ENCODE measurements at places on chromosomes 4 and X.

DNA sequence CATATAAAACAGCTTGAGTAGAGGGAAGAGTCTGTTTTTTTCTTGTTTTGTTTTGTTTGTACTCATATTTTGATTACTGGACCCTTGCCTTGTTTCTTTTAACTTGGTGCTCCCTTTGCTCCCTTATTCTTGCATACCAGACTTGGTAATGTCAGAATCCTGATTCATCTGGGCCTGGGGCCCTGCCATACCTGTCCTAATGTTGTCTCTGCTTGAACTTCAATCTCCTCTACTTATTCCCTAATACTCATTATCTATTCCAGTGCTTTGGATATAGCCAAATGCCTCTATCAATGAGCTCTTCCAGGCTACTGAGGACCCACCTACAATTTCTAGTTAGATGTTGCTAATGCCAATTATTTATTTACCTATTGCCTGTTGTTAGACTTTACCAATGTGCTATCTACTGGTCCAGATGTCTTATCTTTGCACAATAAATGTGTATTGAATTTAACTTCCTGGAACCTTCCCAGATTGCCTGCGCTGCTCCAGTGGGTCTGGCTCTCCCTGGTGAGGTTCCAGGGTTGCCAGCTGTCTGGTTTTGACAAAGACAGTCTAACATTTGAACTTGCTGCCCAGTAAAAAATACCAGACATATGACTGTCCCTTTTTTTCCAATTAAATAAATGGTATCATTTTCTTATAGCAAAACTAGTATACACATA is 64.4 kb upstream of the ACSL4 start:
- DNase-seq = no peak

DNA sequence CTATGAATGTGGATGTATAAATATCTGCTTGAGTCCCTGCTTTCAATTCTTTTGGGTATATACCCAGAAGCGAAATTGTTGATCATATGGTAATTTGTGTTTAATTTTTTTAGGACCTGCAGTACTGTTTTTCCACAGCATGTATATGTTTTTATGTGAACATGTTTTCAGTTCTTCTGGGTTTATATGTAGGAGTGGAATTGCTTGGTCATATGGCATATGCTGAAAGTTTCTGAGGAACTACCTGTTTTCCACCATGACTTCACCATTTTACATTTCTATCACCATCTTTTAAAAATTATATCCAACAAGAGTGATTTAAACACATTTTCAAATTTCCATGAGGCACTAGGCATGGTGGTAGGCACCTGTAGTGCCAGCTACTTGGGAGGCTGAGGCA is 8.2 kb downstream of the PPAT start:
- no peak for DNase-seq

GRCh38 chr4:52106660-52107059 is 55.6 kb downstream of the SPATA18 start:
- DNase-seq = no peak

DNA sequence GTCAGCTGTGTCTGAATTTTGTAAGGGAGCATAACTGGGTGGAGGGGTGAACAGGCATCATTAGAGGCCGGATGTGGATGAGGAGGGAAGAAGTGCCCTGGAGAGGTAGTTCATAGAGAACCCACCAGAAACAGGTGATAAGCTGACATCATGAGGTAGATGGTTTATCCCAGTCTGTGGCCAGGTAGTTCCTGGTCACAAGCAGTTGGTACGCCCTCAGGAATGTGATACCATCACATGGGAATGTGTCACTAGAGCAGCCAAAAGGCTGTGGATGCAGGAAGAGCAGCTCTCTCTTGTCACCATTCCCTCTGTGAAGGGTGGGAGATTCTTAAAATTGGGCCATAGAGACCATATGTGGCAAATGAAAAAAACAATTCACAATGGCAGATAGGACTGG is 21.9 kb downstream of the MSN start:
- DNase-seq = no peak

- DNase-seq = no peak
Observed at GRCh38 chr4:146522869-146523205, 1.1 kb upstream of the SLC10A7 start.

DNA sequence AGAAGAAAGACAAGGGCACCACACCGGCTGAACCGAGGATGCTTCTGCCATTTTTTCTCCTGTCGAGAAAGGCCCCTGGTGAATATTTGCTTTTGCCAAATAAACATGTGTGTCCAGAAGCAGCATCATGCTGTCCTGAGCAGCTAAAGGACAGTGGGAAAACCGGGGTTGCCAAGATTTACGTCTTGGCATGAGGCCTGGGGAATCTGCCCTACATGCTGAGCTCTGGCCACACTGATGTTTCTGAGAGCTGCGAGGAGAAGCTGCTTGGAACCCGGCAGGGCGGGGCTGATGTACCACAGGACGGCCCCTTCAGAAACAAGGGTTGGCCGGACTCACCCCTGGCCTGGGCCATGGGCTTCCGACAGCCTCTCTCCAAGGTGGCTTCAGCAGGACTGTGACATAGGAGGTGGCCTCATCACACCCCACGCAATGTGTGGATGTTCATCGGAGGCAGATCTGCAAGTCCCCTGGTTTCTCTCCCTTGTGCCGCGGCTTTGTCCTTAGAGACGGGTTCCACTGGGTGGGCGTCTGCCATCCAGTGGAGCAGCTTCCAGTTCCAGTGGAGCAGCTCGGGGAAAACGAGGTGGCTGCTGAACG is 42.2 kb upstream of the SORCS2 start:
- no peak for DNase-seq

DNA sequence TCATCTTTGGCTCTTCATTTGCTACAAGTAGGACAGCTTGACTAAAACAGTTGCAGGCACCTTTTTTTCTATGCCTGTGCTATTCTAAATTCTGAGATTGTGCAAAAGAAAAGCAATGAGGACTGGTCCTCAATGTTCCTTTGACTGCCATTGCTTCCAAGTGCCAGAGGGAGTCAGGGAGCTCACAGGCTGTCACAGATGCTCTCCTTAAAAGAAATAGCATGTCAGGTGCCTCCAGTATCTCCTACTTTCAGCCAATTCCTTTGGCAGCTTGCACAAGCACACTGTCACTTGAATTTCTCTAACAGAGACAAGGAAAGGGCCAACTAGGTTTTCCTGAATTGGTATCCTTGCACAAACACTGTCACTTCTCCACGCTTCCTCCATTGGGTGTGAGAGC is 228.2 kb downstream of the ADGRA3 start:
- no peak for DNase-seq

DNA sequence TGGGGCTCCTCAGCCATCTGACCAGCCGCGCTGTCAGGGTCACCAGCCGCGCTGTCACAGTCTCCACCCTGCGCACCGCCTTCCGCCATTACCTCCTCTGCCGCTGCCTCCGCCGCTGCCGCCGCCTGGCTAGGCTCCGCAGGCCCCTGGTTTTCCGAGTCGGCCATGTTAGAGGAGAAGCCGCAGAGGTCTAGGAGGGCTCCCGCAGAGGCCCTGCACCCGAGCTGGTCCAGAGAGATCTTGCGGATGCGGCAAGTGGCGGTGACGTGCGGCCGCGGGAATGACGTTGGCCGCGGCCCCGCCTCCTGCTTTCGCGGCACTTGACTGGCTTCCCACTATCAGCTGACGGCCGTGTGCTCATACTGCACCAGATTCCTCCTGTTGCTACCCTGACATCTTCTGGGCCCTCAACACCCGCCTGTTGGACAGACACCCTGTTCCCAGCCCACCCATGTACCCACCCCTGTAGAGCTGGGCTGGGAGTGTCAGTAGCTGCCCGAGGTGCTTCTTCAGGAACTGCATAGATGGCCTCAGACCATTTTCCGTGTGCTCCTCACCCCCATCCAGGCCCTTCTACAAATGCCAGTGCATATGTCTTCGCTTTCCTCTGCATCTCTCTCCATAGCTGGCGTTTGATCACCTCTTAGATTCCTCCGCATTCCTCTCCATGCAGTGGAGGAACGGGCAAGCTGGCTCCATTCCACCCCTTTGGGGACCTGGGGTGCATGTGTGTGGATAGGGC is at the start of gene NAP1L5:
TSS of gene NAP1L5 (minus strand) at position 242 of the 742 bp plus-strand sequence. CDS start at position 167, 75 bp downstream.
- peak; percentile 66 for DNase-seq

DNA sequence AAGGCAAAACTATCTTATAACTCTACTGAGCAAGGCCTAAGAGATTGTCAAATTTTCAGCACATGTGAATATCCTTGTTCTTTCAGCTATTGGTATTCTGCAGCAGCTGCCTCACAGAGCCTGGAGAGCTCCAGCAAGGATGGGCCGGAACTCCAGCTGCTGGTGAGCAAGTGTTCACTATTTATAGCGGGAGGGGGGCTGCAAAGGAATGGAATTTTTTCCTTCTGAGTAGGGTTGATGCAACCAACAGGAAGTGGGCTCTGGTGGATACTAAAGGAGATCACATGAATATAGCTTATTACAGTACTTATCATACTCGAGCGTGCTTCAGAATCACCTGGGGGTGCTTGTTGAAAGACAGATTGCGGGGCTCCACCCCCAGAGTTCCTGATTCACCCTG is 20.2 kb upstream of the SETD7 start:
- DNase-seq = no peak

- DNase-seq = no peak
Observed at GRCh38 chr4:7812231-7812857, 127.3 kb downstream of the AFAP1 start.

GRCh38 chr4:73281396-73281795 is 22.8 kb upstream of the ANKRD17 start:
- no peak for DNase-seq

GRCh38 chr4:6891436-6892170 is 18.0 kb upstream of the TBC1D14 start:
- no peak for DNase-seq

- no peak for DNase-seq
Observed at GRCh38 chr4:86178211-86178610, 181.6 kb downstream of the MAPK10 start.

GRCh38 chr4:174111422-174111821 is 172.0 kb downstream of the FBXO8 start:
- DNase-seq = no peak

GRCh38 chr4:135250040-135250439 is 1048.5 kb upstream of the PABPC4L start:
- no peak for DNase-seq

- DNase-seq = no peak
Observed at GRCh38 chr4:76830964-76831703, 66.8 kb downstream of the SOWAHB start.

Data from activated gamma-delta T cell (primary cell).